ENCODE measurements at places on chromosomes 11 and 22.
A peak's percentile ranks its signal among the peaks of the same experiment; 100 is the strongest.

DNA sequence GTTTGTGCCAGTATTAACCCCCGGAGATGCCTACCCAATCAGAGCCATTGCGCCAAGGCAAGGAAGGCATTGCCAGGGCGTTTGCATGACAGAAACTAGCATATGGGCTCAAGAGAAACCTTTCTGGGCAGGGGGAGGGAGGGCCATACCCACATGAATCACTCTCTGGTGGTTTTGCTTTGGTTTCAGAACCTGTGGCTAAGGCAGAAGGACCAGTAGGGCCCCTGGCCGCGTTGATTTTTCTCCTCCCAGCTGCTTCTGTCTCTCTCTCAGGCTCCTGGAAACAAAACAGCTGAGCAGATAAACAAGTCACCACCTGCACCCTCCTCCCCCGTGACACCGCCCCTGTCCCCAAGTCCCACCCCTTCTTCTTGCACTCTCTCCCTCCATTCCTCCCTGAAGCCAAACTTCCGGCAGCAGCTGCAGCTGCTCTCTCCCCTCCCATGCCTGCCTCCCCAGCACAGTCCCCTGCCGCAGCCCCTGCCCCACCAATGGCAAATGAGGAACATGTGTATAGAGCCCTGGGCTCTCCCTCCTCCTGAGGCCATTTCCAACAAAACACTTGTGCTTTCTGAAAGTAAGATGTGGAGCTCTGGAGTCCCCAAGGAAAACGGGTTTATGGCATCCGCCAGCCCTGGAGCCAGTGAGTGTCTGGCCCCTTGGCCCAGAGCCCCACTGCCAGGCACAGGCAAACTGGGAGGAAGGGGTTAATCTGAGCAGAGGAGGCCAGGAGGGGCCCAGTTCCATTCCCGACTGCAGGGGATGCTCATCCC, 39.0 kb upstream of the ADA2 start:
- no peak for ATAC-seq

GRCh38 chr11:19374151-19374569, 133.4 kb upstream of the E2F8 start:
- ATAC-seq, result peak; percentile 88

DNA sequence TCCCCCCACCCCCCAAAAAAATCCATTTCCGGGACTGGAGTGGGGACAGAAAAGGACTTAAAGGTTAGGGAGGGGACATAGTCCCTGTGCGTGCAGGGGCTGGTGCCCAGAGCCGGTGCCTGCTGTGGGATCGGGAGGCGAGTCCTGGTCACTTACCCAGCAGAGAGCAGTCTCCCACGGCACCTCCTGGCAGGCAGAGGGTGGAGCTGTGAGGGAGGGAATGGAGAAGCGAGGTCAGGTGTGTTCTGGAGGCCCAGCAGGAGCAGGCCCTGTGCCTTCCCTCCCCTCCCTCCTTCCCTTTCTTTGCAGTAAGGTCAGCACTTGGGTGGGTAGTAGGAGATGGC, 28.4 kb downstream of the SHANK3 start:
- no peak for ATAC-seq

GRCh38 chr22:19448076-19448607, 631 bp upstream of the C22orf39 start:
- peak; percentile 79 for ATAC-seq

DNA sequence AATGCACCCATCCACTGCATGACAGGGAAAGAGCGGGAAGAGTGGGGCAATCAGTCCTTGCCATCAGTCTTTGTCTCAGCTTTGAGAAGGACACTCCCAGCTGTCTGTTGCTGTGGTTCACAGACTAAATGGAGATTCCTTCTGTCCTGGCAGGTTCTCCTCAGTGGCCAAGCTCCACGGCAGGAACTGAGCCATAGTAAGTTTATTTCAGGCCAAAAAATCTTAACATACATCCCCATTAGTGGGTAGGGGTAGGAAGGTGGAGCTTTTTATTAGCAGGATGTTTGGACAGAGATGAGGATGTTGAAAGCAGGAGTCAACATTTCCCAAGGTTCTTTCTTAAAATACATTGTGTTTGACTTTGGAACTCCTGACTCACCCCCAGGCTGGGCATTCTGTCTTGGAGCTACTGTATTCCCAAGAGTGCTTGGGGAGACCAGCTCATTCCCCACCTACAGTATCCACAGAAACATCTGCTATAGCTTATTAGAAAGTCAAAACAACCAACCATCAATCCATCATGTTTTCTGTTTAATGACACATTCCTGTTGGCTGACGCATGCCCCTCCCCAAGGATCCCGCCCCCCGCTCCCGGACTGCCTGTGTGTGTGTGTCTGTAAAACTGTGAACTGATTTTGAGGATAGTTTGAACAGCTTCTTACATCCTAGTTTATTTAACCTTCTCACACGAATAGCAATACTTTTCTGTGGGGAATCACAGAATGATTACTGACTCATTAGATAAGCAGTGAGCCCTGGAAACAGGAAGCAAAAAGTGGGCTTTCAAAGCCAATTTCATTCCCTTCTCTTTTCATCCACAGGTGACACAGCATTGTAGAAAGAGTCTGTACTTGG, 109.5 kb downstream of the CCDC81 start:
- peak; percentile 89 for ATAC-seq

GRCh38 chr11:12678991-12679390, 4.8 kb downstream of the TEAD1 start:
- ATAC-seq, result no peak

GRCh38 chr11:45041596-45041995, 90.9 kb upstream of the TP53I11 start:
- ATAC-seq, result no peak

DNA sequence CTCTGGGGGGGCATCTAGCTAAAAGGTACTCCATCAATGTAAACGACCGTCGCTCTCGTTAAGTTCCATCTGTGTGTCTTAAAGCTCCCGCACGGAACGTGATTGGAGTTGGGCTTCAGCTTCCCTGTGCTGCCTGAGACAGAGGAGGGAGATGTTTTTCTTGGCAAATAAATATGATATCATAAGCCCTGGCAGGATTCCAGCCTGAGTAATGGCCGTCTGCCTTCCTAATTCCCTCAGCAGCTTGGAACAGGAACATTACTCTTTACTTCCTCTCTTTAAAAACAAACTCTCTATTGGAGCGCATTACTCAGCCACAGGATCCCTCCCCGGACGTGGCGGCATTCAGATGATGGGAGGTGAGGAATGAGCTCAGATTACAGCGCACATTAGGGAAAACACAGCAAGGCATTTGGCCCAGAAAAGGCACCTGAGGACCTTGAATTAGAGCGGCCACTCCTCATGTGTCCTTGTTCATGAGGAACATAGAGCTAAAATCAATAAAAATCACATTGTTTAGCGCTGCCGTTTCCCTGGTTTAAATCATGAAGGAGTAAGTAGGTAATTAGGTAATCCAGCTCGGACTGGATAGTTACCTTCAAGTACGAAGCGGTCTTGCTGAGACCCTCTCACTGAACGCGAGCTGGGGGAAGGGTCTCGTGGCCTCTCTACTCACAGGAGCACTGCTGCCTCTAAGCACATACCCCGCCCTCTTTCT, 230.4 kb downstream of the ST3GAL4 start:
- ATAC-seq, result peak; percentile 95

- no peak for ATAC-seq
These were observed 15.2 kb upstream of the TH start for GRCh38 chr11:2186669-2187279.

DNA sequence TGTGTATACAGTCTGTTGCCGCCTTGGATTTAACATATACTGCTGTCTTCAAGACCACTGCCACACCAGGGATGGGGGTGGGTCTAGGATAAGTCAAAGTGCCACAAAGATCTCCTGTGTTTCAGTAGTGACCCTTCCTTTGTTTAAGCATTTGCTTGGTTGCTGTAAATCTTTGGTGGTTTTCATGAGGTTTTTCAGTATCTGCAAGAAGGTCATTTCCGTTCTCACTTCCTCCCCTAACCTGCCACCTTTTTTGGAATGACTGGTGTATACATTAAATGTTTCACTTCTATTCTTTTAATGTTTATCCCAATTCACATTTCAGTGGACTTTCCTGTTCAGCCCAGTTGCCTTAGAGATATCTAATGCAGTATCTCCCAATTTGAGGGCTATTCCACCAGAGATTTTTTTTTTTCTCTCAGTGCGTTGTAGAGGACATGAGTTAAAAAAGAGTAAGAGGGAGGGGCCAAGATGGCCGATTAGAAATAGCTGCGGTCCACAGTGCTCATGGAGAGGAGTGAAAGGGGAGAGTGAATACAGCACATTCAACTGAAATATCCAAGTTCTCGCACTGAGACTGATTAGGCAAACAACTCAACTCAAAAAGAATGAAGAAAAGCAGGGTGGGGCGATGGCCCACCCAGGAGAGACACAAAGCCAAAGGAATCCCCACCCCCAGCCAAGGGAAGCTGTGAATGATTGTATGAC, 43.2 kb downstream of the USP47 start:
- ATAC-seq, result no peak

DNA sequence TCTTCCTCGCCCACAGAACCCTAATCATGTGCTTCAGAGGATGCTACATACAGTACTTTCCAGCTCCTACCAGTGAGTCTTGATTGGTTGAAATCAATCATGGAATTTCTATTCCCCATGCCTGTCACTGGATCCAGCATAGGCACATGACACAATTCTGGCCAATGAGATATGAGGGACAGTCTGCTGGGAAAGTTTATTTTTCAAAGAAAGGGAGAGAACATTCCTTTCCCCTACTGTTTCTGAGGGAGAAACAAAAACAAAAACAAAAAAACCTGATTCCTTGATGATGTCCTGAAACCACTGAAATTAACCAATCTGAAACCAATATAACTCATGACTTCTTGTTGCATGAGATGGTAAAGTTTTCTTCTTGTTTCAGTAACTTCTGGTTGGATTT, 3.3 kb upstream of the RCN1 start:
- ATAC-seq, result no peak

DNA sequence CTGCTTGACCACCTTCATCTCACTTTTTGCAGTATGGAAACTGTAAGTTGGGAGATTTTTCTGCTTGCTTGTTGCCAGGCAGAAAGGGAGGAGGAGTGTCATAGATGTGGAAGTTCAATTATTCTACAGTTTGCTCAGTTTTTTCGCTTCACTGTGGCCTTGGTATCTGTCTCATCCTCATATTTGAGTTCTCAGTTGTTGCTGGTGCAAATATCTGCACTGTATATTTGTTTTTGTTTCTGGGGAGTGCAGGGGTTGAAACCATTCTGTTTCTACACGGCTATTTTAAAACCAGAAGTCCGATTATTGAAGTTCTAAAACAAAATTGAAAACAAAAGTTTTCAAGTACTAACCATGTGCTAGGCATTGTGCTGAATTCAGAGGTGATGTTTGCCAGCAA, 153.4 kb downstream of the JRKL start:
- ATAC-seq, result no peak

GRCh38 chr11:77126156-77126775, 1.8 kb upstream of the MYO7A start:
- peak; percentile 6 for ATAC-seq

- ATAC-seq, result no peak
These were observed 12.1 kb downstream of the RNH1 start for GRCh38 chr11:494761-495536.

DNA sequence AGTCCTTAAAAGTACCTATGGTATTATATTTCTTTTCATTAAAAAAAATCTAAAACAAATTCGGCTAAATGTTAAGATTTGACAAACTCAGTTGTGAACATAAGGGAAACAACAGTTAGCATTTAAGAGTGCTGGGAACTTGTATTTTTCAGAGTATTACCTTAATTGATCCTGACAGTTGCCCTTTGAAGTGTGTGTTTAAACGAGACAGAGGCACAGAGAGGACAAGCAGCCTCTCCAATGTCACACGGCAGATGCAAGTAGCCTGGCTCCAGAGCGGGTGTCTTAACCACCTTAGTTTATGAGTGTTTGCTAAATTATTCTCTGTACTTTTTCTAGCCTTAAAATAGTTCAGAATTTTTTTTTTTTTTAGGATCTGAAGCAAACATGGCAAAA, 80.9 kb downstream of the TIMP3 start:
- ATAC-seq, result no peak

GRCh38 chr11:14537134-14537599, 17.0 kb upstream of the PSMA1 start:
- ATAC-seq, result peak; percentile 70

GRCh38 chr11:129117595-129118350, 74.4 kb downstream of the ARHGAP32 start:
- peak; percentile 73 for ATAC-seq

DNA sequence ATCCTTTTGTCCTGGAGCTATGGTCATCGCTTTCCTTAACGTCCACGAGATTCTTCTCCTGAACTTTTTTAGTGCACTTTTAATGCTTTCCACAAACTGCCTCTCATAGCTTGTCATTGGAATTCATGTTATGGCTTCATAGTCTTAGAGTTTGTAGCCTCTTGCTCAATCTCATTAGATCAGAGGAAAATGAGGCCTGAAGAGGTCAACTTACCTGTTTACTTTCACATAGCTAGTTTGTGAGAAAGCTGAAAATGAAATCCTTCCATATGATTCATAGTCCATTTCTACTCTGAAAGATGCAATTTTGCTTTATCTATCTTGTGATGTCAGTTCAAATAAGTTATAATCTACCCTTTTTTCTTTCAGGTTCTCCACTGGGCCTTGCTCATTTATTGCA, 1747.2 kb upstream of the RAG2 start:
- no peak for ATAC-seq

DNA sequence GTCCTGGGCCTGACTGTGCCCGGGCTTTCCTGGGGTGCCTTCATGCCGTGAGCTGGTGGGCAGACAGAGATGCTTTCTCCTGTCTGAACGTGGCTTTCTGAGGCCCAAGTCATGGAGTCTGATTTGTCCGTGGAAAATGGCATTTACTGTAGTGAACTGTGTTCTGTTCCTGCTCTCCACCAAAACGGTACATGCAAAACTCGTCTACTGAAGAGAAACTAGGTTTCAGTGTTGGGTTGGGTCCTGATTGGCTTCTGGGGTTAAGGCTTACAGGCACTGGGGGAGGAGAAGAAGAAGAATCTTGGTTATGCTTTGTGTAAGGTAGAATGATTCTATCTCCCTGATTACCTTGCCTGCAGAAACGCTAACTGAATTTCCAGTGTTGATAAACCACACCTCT, 541.7 kb downstream of the NTM start:
- ATAC-seq, result no peak

- ATAC-seq, result no peak
These were observed 424.2 kb downstream of the LARGE1 start for GRCh38 chr22:33496112-33496511.

- no peak for ATAC-seq
These were observed 4.4 kb upstream of the SREBF2 start for GRCh38 chr22:41828516-41828915.

DNA sequence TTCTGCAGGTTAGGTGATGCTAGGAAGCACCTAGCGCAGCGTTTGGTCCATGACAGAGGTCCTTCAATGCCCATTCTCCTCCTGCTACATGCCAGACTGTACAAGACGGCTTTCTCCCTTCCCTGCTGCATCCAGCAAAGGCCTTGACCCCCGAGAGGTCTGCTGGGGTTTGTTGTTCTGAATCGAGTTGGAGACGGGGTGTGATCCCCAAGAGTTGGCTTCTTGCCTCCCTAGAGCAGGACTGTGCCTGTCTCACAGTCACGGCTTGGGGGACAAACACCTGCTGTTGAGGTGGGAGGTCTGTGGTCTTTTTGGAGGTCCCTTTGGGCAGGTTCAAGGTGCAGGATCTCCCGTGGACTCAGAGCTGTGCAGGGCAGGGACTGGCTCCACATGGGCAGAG, 352.3 kb upstream of the B3GAT1 start:
- no peak for ATAC-seq

- ATAC-seq, result no peak
These were observed 84.1 kb downstream of the PARVA start for GRCh38 chr11:12461516-12461915.
